NCI-H226 (cell line): ENCODE measurements at places on chromosomes 6 and 20.

DNA sequence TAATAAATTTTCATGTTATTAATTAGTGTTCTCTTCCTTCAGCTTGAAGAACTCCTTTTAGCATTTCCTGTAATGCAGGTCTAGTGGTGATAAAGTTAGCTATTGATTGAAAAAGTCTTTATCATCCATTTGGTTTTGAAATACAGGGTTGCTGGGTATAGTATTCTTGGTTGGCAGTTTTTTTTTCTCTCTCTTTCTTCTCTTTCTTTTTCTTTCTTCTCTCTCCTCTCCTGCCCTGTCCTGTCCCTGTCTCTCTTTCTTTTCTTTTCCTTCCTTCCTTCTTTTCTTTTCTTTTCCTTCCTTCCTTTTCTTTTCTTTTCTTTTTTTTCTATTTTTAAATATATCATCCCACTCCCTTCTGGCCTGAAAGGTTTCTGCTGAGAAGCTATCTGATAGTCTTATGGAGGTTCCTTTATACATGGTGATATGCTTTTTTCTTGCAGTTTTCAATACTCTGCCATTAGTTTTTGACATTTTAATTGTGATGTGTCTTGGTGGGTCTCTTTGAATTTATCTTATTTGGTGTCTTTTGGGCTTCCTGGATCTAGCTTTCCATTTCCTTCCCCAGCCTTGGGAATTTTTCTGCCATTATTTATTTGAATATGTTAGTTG lies 55.4 kb downstream of the CDC5L start:
- no peak for DNase-seq

DNA sequence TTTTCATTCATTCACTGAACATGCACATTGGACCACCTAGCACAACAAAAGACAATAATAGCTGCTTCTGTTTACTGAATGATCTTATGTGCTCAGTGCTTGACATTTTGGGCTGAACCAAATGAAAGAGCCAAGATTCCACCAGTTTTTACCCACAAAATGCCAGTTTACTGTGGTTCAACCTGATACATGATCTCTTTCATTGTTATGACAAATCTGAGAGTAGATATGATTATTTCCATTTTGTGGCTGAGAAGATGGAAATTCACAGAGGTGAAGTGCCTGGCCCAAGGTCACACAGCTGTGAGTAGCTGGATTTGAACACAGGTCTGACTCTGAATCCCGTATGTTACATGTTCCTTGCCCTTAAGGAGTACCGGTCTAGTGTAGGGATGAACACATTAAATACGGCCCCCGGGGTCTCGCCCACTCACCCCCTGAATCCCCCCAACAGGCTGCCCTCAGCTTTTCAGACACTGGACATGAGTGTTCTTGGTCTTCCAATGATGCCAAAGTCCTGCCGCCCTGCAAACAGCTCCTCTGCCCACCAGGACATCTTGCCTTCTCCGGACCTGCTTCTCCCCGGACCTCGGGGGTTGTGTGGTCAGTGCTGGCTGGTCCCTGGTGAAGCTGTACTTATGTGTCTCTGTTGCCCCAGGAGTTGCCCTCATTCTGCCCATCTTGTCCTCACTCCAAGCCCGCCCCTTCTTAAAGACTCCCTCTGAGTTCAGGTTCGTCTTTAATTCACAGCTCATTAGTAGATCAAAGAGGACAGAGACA lies 58.6 kb upstream of the SLC32A1 start:
- DNase-seq = no peak

DNA sequence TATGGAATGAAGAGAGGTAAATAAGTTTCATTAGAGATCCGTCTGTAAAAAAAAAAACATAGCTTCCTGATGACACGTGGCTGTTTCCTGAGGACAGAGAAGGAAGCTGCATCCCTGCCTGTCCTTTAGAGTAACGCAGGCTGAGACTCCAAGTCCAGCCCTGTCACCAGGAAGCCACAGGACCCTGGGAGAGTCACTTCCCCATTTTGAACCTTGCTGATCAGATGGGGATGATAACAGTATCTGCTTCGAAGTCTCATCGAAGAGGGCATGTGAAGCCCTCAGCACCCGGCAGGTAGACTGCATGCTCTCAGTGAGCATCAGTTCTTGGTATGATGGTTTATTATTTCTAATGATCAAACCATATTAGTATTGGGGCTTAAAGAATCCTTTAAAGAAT lies 139.1 kb upstream of the KCNG1 start:
- no peak for DNase-seq

DNA sequence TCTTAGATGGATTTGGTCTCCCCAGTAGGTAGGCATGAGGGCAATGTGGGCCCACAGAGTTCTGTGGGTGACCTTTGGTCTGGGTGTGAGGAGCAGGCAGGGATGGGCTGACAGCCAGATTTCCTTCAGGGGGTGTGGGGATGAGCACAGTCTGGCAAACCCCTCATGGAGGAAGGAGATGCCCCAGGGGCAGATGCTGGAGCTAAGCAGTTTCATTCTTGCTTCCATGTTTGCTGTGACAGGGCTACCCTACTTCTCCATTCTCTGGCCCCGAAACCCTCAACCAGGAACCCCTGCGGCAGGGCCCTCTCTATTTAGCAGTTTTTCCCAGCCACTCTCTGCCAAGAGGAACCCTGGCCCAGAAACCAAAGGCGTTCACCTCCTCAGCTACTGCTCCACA lies 40.4 kb downstream of the GCLC start:
- DNase-seq = no peak

DNA sequence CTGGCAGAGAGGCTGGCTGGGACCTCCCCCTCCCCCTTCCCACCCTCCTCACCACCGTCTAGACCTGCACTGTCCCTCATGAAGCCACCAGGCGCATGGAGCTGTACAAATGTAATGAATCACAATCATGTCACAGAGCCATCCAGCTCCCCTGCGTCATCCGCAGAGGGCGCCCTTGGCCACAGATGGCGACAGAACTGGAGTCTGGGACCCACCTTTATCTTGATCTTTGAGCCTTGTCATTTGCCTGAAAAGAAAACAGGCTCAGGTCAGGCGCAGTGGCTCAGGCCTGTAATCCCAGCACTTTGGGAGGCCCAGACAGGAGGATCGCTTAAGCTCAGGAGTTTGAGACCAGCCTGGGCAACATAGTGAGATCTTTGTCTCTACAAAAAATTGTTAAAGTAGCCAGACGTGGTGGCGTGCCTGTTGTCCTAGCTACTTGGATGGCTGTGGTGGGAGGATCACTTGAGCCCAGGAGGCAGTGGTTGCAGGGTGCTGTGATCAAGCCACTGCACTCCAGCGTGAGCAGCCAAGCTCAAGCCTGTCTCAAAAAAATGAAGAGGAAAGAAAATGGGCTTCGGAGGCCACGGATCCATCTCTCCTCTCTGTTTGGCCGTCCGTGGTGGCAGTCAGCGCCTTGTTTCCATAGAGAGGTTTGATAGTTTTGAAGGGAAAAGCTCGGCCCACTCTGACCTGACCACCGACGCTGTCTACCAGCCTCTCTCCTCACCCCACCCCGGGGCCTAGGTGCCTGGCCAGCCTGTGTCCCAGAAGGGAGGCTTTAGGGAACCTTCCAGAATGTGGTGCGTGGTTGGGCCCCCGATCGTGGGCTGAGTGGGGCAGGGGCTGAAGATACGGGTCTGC lies 6.2 kb downstream of the COL9A3 start:
- no peak for DNase-seq

GRCh38 chr20:18754653-18755045 lies 58.9 kb upstream of the SCP2D1 start:
- no peak for DNase-seq
